ENCODE measurements at places on chromosomes 3 and 15. TPM values are rescaled to one million over a fixed set of nuclear protein-coding genes. Genes with fewer than 3 reads are reported as not detected.

GRCh38 chr3:160885791-160886286, 129.8 kb downstream of the PPM1L start:
- H3K4me3 ChIP-seq, result no peak overlapping the region
- no peaks in the 10 kb centered on the region for H3K27me3 ChIP-seq
- H3K4me1 ChIP-seq, result no peaks in the 10 kb centered on the region
- H3K36me3 ChIP-seq, result no peaks in the 10 kb centered on the region

DNA sequence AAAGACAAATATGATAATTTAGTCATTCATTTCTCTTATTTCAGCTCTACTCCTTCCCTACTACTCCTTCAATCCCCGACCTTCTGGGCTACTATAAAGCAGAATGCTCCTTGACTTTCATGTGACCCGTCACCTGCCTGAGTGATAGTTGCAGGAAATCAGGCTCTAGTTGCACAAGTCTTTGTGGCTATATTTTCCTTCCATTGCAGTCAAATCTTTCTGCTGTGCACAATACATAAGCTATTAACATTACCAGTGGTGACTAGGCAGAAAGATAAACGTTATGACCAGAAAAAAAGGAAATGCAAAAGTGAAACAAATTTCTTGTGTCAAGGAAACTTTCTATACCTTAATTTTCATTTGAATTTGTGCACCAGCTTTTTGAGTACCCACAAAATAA, 2.3 kb downstream of the SUCNR1 start:
- no peak overlapping the region for H3K4me3 ChIP-seq
- no peak for DNase-seq
- no peaks in the 10 kb centered on the region for H3K36me3 ChIP-seq
- H3K27ac ChIP-seq, result no peak overlapping the region

DNA sequence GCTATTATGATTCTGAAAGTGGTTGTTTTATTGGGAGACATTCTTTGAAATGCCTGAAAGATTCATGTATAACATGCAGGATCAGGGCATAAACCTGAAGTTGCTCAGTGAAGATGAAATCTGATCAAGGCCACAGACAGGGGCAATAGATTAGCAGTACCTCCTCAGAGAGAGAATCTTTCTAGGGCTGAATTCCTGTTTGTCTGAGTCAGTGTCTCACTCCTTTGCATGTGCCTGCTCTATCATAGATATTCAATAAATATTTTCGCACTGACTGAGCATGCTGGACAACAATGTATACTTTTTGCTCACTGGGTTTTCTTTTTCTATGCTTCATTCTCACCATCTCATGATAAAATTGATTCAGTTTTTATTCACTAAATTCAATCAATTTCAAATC, 49.8 kb upstream of the PFN2 start:
- no peak overlapping the region for H3K4me3 ChIP-seq
- DNase-seq, result no peak
- no peaks in the 10 kb centered on the region for H3K27me3 ChIP-seq
- H3K36me3 ChIP-seq, result no peaks in the 10 kb centered on the region
- H3K4me1 ChIP-seq, result no peaks in the 10 kb centered on the region

- H3K4me3 ChIP-seq, result no peak overlapping the region
- no peaks in the 10 kb centered on the region for H3K4me1 ChIP-seq
- H3K27me3 ChIP-seq, result no peaks in the 10 kb centered on the region
- no peaks in the 10 kb centered on the region for H3K36me3 ChIP-seq
- DNase-seq, result no peak
Observed at GRCh38 chr3:79651536-79652065, 116.2 kb downstream of the ROBO1 start.

DNA sequence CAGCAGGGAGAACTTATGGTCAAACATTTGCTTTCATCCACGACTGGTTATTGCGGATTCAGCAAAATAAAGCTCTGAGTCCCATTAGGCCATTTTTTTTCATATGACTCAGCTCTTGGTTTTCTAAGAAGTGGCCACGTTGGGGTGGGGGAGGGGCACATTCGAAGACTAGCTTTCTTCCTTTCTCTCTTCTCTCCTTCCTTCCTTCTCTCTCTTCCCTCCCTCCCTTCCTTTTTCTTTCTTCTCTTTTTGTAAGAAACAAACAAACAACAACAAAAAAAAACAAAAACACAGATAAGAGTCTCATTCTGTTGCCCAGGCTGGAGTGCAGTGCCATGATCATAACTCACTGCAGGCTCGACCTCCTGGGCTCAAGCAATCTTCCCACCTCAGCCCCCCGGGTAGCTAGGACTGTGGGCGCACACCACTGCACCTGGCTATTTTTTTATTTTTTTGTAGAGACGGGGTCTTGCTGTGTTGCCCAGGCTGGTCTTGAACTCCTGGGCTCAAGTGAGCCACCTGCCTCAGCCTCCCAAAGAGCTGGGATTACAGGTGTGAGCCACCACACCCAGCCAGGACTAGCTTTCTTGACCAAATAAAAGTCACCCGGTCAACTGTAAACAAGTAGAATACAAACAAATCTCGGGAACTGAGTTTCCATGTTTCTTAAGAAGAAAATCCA, 41.6 kb downstream of the ABCC5 start:
- no peaks in the 10 kb centered on the region for H3K36me3 ChIP-seq
- no peaks in the 10 kb centered on the region for H3K4me1 ChIP-seq
- no peak overlapping the region for H3K27ac ChIP-seq
- DNase-seq, result no peak
- H3K4me3 ChIP-seq, result no peak overlapping the region

- H3K36me3 ChIP-seq, result no peaks in the 10 kb centered on the region
- H3K4me3 ChIP-seq, result no peak overlapping the region
- peak overlapping the region; percentile 54 for H3K27ac ChIP-seq
Observed at GRCh38 chr15:67114846-67115585, 49.6 kb downstream of the SMAD3 start.

RHOV gene
- not detected for total RNA-seq

DNA sequence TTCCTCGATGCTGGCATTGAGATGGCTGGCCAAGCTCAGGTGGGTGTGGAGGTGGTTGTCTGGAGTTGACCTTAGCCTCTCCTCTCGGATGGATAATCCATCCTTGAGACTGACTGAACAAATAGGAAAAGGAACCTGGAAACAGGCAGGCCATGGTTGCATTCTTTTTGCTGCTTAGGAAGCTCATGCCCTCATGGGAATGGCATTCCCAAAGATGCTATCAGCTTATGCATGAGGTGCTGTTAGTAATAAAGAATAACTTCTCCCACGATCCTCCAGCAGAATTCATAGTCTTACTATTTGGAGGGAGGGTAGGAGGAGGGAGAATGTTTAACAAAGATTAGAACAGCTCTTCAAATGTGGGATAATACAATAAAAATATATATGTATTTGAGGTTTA, 303.0 kb upstream of the TPM1 start:
- no peak overlapping the region for H3K27ac ChIP-seq
- peaks cover 3% of the 10 kb centered on the region for H3K4me1 ChIP-seq
- H3K27me3 ChIP-seq, result no peaks in the 10 kb centered on the region
- no peak overlapping the region for H3K4me3 ChIP-seq

ONECUT1 gene
- total RNA-seq, result not detected

OR5K4 gene
- total RNA-seq, result not detected

DNA sequence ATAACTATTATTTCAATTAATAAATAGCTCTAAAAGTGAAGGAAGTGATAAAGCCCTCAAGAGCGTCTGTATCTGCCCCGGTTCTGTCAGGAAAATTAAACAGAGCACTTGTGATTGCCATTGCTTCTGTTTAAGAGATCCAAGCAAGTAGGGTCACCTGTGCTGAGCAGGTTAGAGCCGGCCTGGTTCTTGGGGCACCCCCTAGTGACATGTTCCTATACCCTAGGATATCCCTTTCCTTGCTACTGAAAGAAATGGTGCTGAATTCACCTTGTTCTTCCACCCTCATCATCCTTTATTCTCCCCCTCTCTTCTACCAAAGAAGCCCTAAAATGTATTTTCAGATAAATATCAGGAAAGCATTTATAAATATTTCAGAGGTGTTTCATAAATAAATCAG, 323.5 kb downstream of the RORA start:
- no peaks in the 10 kb centered on the region for H3K36me3 ChIP-seq
- no peak overlapping the region for H3K4me3 ChIP-seq
- H3K27ac ChIP-seq, result no peak overlapping the region
- no peaks in the 10 kb centered on the region for H3K4me1 ChIP-seq
- DNase-seq, result no peak

CPNE9 gene
- not detected for total RNA-seq

DNA sequence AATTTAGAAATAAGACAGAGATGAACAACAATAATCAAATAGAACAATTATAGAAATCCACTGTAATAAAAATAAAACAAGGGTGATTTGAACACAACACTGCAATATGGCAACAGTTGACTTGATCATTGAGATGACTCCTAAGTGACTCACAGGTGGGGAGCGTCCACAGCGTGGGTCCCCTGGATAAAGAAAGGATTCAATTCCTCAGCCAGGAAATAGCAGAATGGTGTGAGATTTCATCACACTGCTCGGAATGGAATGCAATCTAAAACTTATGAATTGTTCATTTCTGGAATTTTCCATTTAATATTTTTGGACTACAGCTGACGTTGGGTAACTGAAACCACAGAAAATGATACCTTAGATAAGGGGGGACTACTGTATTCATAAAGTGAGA, 82.0 kb downstream of the CNTN3 start:
- DNase-seq, result no peak
- no peak overlapping the region for H3K27ac ChIP-seq
- H3K36me3 ChIP-seq, result no peaks in the 10 kb centered on the region
- H3K4me3 ChIP-seq, result no peak overlapping the region
- no peaks in the 10 kb centered on the region for H3K27me3 ChIP-seq

DNA sequence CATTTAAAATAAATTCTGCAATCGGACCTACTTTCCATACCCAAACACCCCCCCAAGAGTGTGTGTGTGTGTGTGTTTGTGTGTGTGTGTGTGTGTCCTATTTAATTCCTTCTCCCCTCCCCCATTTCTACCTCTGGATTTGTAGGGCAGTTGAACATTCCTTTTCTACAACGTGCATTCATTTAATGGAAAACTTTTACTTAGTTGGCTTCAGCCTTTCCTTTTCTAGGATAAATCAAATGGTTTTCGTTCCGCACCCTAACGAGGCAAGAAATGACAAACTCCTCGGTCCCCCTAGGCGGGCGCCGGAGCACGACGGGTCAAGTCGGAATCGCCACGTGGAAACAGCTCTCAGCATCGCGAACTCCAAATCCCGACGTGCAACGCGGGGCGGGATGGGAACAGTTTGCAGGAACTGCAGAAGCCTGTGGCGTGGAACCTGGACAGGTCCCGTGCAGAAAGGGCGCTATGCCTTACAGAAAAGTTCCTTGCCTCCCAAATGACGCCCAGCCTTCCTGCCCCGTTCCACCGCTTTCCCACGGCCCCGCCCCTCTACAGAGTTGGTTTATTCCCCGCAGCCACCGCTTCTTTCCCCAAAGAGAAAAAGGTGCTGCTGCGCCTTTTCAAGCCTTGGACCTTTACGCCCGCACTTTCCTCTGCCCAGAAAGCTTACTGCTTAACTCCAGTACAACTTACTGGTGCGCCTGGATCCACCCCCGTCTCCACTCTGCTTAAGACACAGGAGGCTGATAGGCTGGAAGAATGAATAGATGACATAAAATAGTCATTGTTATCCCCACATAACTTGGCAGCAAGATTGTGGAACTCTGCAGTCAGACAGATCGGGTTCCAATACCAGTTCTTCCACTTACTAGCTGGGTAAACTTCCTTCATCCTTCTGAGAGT, 1.1 kb upstream of the EIF2B5 start:
- DNase-seq, result peak; percentile 70
- H3K27me3 ChIP-seq, result no peaks in the 10 kb centered on the region
- H3K4me1 ChIP-seq, result peaks cover 7% of the 10 kb centered on the region
- peak overlapping the region; percentile 96 for H3K27ac ChIP-seq

DNA sequence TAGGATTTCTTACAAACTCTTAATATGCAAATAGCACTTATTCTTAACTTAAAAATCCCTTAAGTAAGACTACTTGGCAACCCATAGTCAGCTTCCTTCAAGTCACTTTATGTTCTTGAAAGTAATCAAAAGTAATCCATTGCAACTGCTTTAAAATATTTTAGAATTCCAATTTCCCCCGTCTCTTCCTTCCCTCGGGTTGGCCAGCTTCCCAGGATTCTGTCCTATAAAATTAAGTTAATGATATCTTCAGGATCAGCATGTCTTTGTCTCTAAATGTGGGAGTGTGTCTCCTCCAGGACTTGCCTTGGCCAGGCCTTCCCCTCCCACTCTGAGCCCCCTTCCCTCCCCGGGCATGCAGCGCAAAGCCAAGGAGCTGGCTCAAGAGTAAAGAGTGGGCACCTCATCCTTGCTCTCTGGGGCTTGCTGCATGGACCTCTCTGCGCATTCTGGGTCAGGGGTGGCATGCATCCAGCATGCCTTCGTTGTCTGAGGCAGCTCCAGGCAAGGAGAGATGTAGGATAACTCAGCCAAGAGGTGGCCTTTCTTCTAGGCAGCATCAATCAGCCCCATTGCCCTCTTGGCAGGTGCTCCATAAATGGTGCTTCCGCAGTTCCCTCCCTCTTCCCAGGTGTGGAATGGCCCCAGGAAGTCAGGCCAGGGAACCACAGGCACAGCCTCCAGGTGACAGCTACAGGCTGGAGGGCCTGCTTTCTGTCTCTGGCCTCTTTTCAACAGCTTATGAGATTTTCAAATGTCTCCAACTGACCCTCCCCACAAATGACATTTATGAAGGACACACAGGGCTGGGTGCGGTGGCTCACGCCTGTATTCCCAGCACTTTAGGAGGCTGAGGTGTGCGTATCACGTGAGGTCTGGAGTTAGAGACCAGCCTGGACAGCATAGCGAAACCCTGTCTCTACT, 108.7 kb upstream of the ALDH1A3 start:
- peak; percentile 36 for DNase-seq
- H3K27me3 ChIP-seq, result no peaks in the 10 kb centered on the region
- no peaks in the 10 kb centered on the region for H3K4me1 ChIP-seq
- no peaks in the 10 kb centered on the region for H3K36me3 ChIP-seq
- peak overlapping the region; percentile 74 for H3K27ac ChIP-seq

DNA sequence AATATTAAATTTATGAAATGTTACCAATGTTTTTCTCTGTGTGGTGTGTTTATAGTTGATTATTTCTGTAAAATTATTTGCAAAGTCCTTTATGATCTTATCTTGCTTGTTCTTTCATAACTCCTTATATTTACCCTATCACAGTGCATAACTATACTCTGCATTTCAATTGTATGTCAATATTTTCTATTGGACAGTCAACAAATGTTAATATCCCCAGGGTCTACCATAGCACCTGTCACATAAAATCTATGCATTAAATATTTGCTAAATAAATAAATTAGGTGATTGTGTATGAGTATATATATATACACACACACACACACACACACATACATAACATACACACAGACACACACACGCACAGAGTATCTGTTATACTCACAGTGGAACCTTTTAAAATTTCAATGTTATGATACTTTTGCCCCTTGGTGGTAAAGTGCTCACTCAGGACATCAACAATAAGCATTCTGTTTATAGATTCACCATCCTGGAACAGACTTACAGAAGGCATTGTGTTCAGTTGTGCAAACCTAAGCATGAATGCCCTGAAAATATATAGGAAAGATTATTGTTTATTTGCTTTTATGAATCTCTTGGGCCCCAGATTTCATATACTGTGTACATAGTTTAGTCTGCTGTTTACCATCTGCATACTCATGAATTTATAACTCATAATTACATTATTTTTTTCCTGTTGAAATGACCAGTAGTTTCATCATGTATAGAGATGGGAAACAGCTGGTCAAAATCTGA, 443.7 kb downstream of the EPHA6 start:
- no peaks in the 10 kb centered on the region for H3K36me3 ChIP-seq
- no peaks in the 10 kb centered on the region for H3K27me3 ChIP-seq
- H3K27ac ChIP-seq, result no peak overlapping the region
- H3K4me3 ChIP-seq, result no peak overlapping the region
- H3K4me1 ChIP-seq, result no peaks in the 10 kb centered on the region
- DNase-seq, result no peak
